Central memory CD4-positive, alpha-beta T cell (primary cell): ENCODE measurements at places on chromosomes 4 and X.

- DNase-seq = no peak
Observed at GRCh38 chr4:145493166-145493565, 11.5 kb downstream of the SMAD1 start.

- no peak for DNase-seq
Observed at GRCh38 chr4:125626946-125627345, 312.2 kb downstream of the FAT4 start.

GRCh38 chr4:107592519-107592918, 127.5 kb downstream of the PAPSS1 start:
- DNase-seq = no peak

DNA sequence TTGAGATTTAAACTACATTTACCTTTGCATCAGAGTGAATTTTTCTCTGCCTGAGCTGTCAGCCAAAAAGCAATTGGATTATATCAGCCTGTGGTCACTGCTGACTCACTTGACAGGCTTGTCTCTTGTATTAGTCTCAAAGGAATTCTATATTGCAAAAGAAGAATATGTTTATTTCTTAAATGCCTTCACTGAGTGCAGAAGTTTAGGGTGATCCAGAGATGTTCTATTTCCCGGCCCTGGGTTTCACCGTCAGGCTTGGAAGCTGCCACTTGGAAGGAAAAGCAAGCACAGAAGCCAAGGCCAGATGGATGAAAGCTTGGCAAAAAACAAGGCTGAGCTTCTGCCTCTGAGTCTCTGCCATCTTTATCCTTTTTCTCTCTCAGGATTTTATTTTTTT, 80.9 kb downstream of the FAM114A1 start:
- DNase-seq = no peak

GRCh38 chr4:22897520-22898108, 204.9 kb downstream of the GBA3 start:
- DNase-seq = no peak

DNA sequence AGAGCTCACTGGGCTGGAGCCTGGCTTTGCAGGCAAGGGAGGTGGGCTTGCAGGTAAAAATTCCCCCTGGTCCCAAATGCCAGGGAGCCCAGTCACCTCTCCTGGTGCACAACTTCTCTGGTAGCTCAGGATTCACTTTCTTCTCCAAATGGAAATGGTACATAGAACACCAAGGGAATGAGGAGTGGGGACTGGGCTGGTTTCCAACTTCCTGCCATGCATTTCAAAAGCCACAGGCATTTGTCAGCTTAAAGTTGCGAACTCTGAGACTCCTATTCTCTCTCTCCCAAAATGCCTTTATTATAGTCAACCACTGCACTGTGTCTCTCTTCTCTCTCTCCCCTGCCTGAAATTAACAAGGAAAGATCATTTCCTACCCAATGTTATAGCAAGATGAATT, 177.3 kb downstream of the GRIA3 start:
- DNase-seq = no peak

GRCh38 chr4:73505567-73505966, 24.0 kb downstream of the AFM start:
- DNase-seq = no peak

GRCh38 chr4:79495447-79495846, 87.4 kb upstream of the GK2 start:
- DNase-seq = no peak

DNA sequence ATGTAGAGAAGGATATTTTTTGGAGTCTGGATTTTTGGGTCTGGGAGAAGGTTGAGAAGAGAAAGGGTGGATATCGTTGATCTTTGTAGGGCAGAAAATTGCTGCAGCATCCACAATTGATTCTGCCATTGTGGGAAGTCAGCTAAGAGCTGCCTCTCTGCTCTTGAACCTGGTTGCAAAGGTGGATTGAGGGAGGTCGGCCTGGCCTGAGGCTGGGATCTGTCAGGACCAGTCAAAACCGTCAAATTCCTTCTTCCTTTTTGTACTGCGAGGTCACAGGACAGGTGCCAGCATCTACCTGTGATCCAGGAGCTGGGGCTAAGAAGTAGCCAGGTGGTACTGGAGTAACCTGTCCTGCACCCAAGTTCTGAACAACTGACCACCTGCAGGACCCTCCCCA, 93.7 kb downstream of the SHOX start:
- DNase-seq = no peak

DNA sequence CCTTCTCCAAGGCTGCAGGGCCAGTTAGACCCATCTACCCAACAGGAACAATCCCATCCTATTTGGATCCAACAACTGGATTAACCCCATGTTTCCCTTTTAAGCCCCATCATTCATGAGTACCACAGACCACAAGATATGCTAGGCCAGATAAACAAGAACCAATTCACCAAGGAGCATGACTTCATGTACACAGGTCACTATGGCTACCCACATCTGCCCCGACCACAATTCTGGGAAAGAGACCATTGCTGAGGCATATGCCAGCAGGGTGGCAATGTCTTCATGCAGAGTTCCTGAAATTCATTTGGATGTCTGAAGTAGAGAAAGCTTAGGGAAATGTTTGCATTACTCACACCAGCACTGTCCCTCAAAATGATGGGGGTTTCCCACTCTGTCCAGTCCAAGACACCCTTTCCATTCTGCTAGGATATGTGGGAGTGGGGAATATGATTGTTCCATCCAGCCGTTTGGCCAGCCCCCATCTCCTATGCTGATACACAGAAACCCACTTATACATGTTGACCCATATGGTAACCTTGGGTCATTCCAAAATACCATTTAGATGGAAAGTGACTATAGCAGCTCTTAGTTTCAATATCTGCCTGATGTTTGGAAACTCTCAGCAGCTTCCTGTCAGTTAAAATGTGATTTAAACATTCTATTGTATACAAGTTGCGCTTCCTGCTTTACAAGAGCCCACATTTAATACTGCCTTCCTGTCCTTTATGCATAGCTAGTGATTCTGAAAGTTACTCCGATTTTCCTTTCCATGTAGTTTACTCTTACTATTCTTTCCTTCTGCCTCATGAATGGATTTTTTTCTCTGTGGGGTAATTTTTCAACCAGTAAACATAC, 129.0 kb downstream of the AMMECR1 start:
- no peak for DNase-seq

DNA sequence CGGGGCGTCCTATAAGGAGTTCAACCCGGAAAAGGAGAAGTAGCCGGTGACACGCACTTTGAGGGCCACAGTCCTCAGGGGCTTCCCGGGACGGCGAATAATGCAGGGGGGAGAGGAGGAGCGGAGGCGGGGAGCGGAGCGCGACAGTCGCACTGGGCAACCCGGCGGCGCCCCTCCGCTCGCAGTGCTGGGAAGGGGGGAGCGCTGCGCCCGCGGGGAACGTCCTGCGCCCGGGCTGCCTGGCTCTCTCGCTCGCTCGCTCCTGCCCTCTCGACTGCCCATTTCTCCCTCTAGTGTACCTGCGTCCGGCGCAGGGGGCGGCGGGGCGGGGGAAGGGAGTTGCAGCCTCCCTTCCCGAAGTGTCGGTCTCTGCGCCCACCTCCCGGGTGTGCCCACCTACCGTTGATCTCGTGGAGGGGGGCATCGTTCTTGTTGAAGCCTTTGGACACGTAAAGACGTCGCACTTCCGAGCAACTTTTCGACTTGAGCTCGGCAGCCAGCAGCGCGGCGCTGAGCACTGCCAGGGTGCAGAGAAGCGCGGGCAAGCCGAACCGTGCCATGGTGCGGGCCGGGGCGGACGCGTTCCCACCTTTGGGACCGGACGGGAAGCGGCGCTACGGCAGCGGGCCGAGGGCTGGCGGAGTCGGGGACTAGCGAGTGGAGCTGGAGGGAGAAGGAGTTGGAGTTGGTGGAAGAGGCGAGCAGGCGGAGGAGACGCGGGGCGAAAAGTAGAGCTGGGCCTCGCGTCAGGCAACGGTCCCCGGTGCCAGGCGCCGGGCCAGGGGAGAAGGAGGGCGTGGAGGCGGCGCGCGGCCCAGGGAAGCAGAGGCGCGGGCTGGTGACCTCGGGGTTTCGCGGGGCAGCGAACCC, 648 bp downstream of the GPC4 start:
- no peak for DNase-seq

DNA sequence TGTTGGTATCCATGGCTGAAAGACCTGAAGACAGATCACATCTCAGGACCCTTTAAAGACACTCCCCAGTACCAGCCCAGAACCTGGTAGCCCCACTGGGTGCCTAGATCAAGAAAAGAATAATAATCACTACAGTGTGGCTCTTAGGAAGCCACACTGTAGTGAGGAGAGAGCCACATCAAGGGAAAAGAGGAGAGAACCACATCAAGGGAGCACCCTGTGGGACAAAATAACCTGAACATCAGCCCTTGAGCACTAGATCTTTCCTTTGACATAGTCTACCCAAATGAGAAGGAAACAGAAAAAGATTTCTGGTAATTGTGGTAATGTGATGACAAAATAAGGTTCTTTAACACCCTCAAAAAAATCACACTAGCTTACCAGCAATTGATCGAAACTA, 15.3 kb downstream of the RTL3 start:
- peak; percentile 50 for DNase-seq

DNA sequence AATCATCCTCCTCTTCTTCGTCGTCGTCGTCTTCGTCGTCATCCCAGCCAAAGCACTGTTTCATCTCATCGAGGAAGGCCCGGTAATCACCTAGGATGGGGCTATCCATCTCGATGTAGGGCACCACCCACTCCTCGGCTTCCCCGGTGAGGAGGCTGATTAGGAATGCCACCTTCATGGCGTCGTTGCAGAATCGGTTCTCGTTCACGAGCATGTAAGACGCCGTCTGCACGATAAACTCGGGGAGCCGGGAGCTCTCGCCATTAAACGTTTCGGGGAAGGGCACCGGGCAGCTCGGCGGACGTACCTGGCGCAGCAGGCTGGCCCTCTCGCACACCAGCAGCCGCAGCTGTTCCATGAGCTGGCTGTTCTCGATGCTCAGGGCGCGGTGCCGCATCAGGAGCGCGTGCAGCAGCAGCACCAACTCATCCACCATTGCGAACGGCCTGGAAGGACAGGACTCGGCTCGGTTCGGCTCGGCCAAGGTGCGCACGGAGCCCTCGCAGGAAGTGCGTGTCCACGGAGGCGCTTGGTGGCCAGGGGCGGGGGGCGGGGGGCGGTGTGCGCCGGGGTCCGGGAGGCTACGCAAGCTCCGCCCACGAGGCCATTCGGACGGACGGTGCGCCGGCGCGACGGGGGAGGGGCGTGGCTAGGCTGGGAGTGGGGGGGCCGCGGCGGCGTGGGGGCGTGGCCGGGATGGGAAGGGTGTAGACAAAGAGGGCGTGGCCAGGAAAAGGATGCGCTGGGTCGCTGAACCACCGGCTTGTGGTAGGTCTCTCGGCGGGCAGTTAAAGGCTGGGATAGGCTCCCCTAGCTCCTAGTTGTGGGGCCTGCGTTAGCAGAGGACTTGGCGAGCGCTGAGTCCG, at the start of gene LDOC1:
Gene LDOC1 (minus strand): TSS at position 544 of the 866 bp plus-strand sequence. CDS start 108 bp downstream, at position 436.
- DNase-seq = peak; percentile 65

- DNase-seq = peak; percentile 41
Observed at GRCh38 chrX:120380699-120381098, 18.8 kb downstream of the ATP1B4 start.

- no peak for DNase-seq
Observed at GRCh38 chrX:115259238-115259875, 25.5 kb upstream of the LRCH2 start.

- DNase-seq = no peak
Observed at GRCh38 chrX:144253356-144253755, 369.5 kb downstream of the UBE2NL start.

GRCh38 chr4:142405021-142405694, 440.9 kb downstream of the INPP4B start:
- peak; percentile 63 for DNase-seq

DNA sequence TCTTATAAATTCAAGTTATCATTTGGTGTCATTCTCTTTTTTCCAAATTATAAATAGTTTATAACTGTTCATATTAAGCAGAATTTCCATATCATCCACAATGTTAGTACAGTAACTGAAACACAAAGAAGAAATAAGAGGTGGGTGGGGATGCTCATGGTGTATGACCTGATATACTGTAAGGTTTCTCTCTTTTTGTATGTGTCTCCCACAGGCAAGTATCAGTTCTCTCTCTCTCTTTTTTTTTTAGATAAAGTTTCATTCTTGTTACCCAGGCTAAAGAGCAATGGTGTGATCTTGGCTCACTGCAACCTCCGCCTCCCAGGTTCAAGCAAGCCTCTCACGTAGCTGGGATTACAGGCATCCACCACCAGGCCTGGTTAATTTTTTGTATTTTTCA, 43.7 kb upstream of the UGT2A3 start:
- DNase-seq = no peak

DNA sequence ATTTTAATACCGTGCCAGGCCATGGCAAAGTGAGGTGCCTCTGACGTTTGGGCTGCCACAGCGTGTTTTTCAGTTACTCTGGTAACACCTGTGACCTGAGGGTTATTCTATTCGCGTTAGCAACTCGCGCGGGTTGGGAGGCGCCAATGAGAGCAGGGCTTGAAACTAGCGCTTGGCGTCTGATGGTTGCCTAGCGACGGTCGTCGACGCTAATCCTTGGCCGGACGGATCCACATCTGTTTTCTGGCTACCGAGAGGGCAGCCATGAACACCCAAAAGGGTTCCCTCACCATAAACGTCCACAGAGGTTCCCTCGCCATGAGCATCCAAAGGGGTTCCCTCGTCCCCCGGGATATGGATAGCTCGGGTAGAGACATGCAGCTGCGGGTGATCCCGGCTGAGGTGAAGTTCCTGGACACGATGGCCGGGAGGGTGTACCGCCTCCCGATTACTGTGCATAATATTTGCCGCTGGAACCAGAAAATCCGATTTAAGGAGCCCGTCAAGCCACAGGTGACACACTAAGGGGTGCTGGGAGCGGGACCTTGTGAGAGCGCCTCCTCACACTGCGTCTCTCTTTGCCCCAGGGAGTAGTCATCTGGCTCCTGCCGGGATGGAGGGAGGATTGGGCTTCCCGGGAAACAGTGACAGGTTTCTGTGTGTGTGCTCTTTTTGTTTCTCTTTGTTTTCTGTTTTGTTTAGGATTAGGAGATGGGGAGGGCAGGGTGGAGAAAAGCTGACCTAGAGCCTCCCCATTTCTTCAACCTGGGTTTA, at the start of gene CFAP47:
Gene CFAP47 (plus strand): TSS at position 199 of the 774 bp plus-strand sequence. CDS start 66 bp downstream, at position 265.
- DNase-seq = no peak
